CD4-positive, alpha-beta T cell treated with Interleukin-2 at 100 ng/mL for 4 hours (primary cell): ENCODE measurements at places on chromosomes 7 and 10.

DNA sequence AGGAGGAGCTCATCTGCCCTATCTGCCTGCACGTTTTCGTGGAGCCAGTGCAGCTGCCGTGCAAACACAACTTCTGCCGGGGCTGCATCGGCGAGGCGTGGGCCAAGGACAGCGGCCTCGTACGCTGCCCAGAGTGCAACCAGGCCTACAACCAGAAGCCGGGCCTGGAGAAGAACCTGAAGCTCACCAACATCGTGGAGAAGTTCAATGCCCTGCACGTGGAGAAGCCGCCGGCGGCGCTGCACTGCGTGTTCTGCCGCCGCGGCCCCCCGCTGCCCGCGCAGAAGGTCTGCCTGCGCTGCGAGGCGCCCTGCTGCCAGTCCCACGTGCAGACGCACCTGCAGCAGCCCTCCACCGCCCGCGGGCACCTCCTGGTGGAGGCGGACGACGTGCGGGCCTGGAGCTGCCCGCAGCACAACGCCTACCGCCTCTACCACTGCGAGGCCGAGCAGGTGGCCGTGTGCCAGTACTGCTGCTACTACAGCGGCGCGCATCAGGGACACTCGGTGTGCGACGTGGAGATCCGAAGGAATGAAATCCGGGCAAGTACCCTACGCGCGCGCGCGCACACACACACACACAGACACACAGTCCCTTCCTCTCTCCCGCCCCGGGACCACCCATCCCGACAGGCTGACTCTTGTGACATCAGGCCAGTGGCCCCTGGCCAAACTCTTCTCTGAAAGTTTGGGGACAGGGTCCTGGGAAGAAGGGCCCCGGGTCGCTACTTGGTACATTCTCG, 538 bp downstream of the TRIM8 start:
- peak; percentile 81 for DNase-seq

GRCh38 chr10:44186150-44186549, 198.7 kb downstream of the CXCL12 start:
- DNase-seq, result no peak

DNA sequence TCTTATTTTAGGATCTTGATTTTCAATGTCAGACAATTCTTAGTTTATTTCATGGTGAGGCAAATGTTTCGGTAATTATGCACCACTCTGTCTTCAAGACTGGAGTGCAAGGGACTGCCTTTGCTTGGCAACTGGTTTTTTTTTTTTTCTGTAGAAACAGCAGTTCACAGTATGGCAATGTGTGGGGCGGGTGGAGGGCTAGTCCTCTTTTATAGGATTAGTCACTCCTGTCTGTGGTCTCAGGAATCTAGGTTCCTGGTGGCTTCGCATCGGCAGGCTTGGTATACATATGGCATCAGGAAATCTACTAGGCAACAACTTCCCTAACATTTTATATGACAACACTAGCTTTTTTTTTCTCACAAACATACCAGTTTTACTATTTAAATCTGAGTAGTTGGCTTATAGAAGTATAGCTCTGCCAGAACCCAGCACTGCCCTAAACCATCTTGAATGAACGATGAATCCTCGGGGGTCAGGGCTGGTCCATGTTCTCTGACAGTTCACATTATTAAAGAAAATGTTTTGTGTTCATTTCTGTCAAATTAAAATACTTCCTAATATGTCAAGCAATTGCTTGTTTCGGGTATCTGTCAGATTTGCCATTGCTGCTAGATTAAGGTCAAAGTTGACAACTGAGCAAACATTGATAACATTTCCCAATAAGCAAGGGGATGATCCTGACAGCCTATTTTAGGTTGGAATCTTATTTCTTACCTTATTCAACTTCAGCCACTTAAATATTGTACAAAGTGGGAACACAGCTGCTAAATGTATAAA, 289.7 kb upstream of the VSTM2A start:
- no peak for DNase-seq

DNA sequence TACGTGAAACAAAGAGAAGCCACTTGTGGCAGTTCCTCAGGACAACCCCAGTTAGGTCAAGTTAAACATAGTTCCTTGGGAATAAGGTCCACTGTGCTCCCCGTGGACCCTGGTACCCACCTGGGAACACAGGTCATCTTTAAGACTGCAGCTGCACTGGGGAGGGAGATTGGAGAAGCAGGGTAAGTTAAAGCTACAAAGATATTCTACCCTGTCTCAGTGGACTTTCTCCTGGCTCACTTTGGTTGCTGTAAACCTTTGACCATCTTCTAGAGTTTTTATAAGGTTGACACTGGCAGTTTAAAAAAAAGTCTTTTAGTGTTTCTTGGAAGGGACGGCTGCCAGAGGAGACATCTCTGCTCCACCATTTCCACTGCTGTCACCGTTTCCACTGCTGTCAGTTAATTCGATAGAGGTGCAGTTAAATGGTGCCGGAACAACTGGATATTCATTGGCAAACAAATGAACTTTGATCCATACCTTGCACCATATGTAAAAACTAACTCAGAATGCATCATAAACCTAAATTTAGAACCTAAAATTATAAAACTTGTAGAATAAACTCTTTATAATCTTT, 42.5 kb downstream of the LMTK2 start:
- DNase-seq, result no peak

GRCh38 chr10:42885491-42886270, 103.1 kb downstream of the BMS1 start:
- DNase-seq, result no peak

DNA sequence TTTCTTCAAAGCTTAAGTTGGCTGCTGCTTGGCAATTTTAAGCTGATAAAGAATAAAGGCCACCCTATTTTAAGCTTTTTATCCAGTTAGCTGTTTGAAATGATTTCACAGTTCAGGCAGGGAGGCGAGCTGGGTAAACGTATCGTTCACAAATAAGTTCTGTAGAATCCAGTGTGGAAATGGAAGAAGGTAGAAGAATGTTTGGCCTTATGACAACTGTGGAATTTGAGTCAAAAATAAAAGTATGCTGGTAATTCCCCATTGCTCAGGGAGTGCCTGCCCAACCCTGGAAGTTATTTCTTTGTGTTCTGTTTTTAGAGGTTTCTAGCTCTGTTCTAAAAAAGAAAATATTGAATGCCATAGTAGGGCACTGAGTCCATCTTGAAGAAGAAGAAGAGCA, 113.1 kb downstream of the ARL4A start:
- DNase-seq, result no peak

- no peak for DNase-seq
These were observed 70.1 kb downstream of the ELFN1 start for GRCh38 chr7:1740214-1740613.

DNA sequence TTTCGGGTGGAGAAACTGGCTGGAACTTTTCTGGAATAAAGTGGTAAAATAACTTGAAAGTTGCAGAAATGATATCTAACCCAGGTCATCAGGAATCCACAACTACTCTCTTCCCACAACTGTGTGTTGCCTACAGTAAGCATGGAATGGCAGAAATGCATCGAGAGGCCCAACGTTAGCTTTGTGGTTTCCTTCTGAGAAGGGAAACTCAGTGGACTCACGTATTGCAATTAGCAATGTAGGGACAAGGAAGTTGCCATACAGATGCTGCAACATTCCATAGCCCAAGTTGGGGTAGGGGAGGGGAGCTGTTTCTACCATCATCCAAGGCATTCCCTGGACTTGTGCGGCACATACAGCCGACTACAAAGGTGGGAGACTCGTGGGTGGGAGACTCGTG, 1.9 kb downstream of the PON1 start:
- DNase-seq, result no peak

GRCh38 chr7:122965306-122965705, 30.2 kb downstream of the TAS2R16 start:
- DNase-seq, result no peak

DNA sequence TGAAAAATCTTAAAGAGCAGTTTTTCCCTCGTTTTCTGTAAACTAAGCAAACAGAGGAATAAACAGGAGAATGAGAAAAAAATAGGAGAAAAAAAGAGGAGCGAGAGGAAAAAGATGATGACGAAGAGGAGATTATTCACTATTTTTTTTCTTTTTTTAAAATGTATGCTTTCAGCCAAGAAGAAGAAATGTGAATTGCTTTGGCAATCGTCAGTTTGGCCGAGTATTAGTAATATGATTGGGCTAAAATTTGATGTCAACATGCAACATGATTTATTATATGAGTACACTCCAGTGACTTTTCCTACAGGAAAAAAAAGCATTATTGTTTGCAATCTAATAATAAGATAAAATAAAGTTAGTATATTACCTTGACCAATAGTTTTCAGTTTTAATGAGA, 26.3 kb downstream of the VWDE start:
- no peak for DNase-seq

- no peak for DNase-seq
These were observed 85.8 kb downstream of the AGMO start for GRCh38 chr7:15475808-15476530.

- no peak for DNase-seq
These were observed 4.8 kb upstream of the MTPAP start for GRCh38 chr10:30353851-30354250.

GRCh38 chr10:97596101-97597082, 6.9 kb downstream of the C10orf62 start:
- no peak for DNase-seq

DNA sequence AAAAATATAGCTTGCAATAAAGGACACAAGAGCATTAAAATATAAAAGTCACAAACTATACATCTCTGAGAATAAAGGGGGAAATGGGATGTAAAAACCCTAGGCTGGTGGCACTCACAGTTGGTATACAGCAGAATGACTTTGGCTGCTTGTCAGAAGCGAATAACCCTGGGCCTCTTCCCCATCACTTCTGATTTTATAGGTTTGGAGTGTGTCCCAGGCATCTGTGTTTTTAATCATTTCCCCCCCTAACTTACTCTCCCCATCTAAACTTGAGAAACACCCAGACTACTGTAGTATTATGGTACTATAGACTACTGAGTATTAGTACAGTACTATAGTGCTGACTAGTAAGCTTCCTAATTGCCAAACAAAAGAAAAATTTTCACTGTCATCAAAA, 1.8 kb upstream of the RPA3 start:
- DNase-seq, result no peak

GRCh38 chr7:4816419-4817080, 41.1 kb downstream of the AP5Z1 start:
- DNase-seq, result no peak

GRCh38 chr7:156539999-156540398, 100.6 kb upstream of the RNF32 start:
- DNase-seq, result no peak

GRCh38 chr10:111080224-111080623, 3.4 kb downstream of the ADRA2A start:
- DNase-seq, result no peak

- DNase-seq, result no peak
These were observed 768.0 kb upstream of the PHF14 start for GRCh38 chr7:10205696-10206095.

DNA sequence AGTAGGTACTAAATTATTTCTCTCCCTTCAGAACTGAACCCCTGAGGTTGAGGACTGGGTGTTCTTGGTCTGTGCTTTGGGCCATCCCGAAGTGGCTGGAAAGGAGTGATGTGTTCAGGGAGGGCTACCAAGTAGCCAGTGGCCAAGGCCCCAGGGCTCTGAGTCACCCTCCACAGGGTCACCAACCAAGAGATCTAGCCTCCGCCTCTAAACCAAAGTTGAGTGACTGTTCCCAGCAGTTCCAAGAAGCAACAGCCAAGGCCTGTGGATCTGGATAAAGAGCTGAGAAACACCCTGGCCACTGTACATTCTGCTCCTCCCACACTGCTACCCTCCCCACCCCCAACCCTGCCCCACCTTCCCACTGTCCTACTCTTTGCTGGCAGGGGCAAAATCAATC, 35.5 kb upstream of the KCNMA1 start:
- DNase-seq, result no peak

GRCh38 chr7:12490107-12490688, 80.3 kb upstream of the SCIN start:
- peak; percentile 22 for DNase-seq

DNA sequence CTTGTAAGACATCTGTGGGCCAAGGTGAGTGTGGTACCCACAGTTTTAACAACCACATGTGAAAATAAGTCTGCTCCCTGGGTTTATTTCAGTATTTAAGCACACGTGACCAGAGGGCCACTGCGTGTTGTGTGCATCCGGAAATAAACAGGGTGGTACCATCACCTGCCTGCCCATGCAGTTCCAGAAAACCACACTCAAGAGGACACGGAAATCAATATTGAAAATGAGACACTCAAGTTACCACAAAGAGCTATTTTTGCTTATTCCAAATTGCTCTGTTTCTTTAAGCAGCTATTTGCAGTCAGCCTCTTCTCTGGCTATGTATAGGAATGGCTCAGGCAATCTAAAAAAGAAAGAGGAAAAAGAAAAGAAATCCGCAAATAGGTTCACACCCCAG, 71.8 kb upstream of the LOXL4 start:
- peak; percentile 16 for DNase-seq

DNA sequence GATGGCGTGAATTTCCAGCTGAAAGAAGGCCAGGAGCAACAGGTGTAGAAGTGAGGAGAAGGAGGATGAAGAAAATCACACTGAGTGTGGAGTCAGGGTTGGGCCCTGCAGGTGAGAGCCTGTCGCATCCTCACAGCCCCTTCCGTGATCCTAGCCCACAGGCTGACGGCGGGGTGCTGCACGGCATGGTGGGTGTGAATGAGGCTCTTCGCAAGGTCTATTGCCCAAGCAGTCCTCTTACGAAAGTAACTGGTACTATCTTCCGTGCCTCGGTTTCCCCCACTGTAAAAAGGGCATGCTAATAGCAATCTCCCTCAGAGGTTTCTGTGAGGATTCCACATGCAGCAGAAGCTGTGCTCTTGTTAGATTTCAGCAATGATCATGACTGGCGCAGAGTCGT, 129.9 kb upstream of the TNS3 start:
- no peak for DNase-seq

DNA sequence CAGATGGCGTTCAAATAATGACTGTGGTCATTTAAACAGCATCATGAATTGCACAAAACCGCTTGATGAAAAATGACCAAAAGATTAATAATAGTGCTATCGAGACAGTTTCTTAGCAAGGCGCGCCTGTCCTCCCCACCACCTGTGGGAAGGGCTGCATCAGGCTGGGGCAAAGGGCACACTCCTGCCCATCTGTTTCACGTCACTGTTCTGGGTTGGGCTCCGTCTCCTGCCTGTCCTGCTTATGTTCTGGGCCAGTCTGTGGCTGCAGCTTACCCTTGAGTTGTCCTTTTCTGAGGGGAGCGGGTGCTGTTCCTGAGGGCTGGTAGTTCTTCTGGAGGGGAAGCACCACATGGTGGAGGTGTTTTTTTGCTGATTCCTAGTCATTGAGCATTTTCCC, 13.3 kb downstream of the RBM17 start:
- DNase-seq, result no peak

- DNase-seq, result no peak
These were observed 121.0 kb downstream of the NEURL1 start for GRCh38 chr10:103614306-103615158.

GRCh38 chr10:131961777-131962662, 19.7 kb downstream of the BNIP3 start:
- no peak for DNase-seq

DNA sequence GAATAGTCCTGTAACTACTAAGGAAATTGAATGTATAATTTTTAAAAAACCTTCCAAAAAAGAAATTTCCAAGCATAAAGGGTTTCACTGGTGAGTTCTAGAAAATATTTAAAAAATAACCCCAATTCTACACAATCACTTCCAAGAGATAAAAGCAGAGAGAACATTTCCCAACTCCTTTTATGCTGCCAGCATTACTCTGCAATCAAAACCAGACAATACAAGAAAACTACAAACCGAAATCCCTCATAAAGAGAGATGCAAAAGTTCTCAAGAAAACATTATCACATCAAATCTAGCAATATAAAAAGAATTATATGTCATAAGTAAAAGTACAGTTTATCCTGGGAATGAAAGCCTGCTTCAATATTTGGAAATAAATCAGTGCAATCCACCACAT, 84.8 kb downstream of the OAT start:
- DNase-seq, result no peak

- no peak for DNase-seq
These were observed 61.2 kb downstream of the OAT start for GRCh38 chr10:124357561-124357885.
